Neural progenitor cell (in vitro differentiated cells): ENCODE measurements at places on chromosomes 4 and X. TPM values are rescaled to one million over a fixed set of nuclear protein-coding genes. Genes with fewer than 3 reads are reported as not detected.

DNA sequence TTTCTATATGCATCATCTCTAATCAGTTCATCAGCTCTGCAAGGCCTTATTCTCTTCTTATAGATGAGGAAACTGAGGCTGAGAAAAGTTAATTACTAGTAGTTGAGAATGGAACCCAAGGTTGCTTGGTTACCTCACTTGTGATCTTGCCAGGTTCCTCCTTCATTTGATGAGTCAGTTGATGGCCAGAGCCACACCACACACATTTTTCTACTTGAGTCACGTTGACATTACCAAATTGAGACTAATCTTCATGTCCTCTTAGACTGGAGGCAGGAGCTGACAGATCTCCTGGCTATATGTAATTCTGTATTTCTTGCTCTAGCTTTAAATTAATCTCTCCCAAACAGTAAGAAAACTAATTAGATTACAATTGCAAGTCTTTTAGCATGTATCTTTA, 428.4 kb downstream of the AFF2 start:
- no peaks in the 10 kb centered on the region for H3K27me3 ChIP-seq
- no peak for DNase-seq
- H3K27ac ChIP-seq, result no peak overlapping the region
- no peaks in the 10 kb centered on the region for H3K36me3 ChIP-seq
- no peak overlapping the region for H3K4me3 ChIP-seq
- no peaks in the 10 kb centered on the region for H3K4me1 ChIP-seq

- H3K4me1 ChIP-seq, result no peaks in the 10 kb centered on the region
- H3K36me3 ChIP-seq, result no peaks in the 10 kb centered on the region
- H3K4me3 ChIP-seq, result no peak overlapping the region
- no peaks in the 10 kb centered on the region for H3K27me3 ChIP-seq
- no peak for DNase-seq
These were observed 300.1 kb upstream of the SLC7A11 start for GRCh38 chr4:138542191-138542776.

C1QTNF7 gene
- not detected in 2 replicates for total RNA-seq

- no peaks in the 10 kb centered on the region for H3K36me3 ChIP-seq
- no peaks in the 10 kb centered on the region for H3K27me3 ChIP-seq
- H3K4me3 ChIP-seq, result no peak overlapping the region
- H3K4me1 ChIP-seq, result peaks cover 17% of the 10 kb centered on the region
These were observed 11.9 kb upstream of the NDUFC1 start for GRCh38 chr4:139314047-139314800.

SPANXA2 gene
- total RNA-seq, result not detected in 2 replicates

- no peak overlapping the region for H3K4me3 ChIP-seq
- no peak overlapping the region for H3K27ac ChIP-seq
- no peaks in the 10 kb centered on the region for H3K36me3 ChIP-seq
- no peaks in the 10 kb centered on the region for H3K4me1 ChIP-seq
- DNase-seq, result no peak
- H3K27me3 ChIP-seq, result no peaks in the 10 kb centered on the region
These were observed 25.8 kb upstream of the RPL39 start for GRCh38 chrX:119817130-119817690.

DNA sequence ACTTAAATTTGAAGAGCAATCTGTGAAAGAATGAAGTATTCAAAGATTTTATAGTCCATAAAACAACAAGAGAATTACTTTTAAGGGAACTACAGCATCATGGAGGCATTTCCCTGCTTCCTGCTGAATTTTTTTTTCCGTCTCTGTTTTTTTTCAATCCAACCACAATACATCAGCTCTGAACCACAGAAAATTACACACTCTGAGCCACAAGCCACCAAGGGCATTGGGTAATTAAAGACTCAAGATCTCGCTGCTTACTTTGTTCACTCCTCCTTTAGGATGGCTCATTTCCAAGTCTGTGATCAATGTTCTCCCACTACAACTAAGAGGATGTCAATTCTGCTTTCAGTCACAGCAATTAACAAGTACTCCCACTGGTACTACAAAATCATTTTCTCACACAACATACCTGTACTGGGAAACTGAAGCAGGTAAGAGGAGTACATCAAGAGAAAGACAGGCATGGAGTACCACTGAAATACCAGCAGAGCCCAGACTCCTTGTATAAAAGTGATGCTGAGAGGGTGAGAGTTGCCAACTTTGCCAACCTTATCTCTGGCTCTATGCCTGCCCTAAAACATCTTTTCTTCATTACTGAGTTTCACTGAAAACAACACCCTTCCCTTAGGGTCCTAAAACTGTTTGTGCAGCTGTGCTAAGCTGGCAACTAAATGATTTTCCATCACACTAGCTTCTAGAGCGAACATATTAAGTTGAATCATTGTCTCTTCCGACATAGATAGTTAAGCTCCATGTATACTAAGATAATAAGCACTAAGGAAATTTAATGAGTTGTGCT, 105.8 kb upstream of the MAGEB18 start:
- H3K4me3 ChIP-seq, result no peak overlapping the region
- DNase-seq, result no peak
- no peaks in the 10 kb centered on the region for H3K36me3 ChIP-seq
- H3K27me3 ChIP-seq, result no peaks in the 10 kb centered on the region
- no peaks in the 10 kb centered on the region for H3K4me1 ChIP-seq
- no peak overlapping the region for H3K27ac ChIP-seq

ZIC3 gene
- 2.6 and 3.4 TPM in 2 replicates for total RNA-seq

GRCh38 chr4:93912146-93912545, 83.6 kb downstream of the ATOH1 start:
- no peak overlapping the region for H3K4me3 ChIP-seq
- no peaks in the 10 kb centered on the region for H3K4me1 ChIP-seq
- H3K27me3 ChIP-seq, result no peaks in the 10 kb centered on the region
- DNase-seq, result no peak
- no peaks in the 10 kb centered on the region for H3K36me3 ChIP-seq

- H3K27ac ChIP-seq, result no peak overlapping the region
- no peaks in the 10 kb centered on the region for H3K27me3 ChIP-seq
- no peaks in the 10 kb centered on the region for H3K4me1 ChIP-seq
These were observed 139.3 kb downstream of the BMPR1B start for GRCh38 chr4:94897023-94897422.

DNA sequence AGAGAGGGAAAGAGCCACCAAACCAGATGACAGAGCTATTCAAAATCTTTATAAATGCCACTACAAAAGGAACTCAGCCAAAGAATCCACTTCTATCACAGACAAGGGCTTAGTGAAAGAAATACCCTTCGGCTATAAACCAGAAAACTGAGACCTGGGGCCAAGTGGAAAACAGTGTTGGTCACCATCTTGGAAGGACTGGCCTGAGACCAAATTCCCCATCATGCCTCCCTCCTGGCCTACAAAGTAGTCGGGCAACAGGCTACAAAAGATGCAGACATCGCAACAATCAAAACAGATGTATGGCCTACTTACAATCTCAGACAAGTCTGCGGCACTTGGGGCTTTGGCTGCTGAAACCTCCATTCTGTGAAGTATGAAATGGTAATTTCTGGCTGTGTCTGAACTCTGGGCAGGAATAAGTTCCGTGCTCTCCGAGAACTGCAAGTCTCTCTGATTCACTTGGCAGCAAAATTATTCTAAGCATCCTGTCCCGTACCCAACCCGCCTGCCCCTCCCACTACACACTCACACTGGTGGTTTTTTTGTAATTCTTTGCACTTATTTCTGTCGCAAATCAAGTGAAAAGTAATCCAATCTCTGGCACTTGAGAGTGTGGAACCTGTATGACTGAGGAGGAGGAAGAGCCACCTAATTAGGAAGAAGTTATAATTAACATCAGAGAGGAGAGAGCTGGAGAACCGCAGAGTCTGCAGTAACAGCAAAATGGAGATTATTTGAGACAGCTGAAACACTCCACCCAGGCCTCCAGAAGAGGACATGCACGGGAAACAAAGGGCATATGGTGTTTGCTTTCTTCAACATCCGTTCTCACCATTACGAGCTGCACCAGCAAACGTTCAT, 87.8 kb downstream of the SH3KBP1 start:
- no peaks in the 10 kb centered on the region for H3K36me3 ChIP-seq
- no peaks in the 10 kb centered on the region for H3K27me3 ChIP-seq
- no peak overlapping the region for H3K4me3 ChIP-seq
- no peak overlapping the region for H3K27ac ChIP-seq
- DNase-seq, result no peak

ABCB7 gene
- 47.9 and 70.9 TPM in 2 replicates for total RNA-seq
